ENCODE measurements at places on chromosomes 7 and 10.

DNA sequence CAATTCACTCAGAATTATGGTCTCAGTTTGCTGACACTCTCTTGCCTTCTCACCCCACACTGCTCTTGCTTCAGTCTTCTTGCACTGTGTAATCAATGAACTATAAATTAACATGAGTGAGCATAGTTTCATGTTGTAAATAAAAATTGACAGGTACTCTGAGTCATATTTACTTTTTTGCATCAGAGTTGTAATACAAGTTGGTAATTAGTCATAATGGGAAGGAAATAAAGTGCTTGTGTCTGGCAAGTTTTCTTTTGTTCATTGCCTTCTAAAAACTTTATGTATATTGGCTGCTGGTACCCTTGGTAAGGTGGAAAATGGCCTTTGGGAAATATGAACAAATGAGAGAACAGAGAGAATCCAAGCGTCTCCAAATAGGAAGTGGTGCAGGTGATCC, 169.3 kb upstream of the MAGI2 start:
- DNase-seq: no peak

DNA sequence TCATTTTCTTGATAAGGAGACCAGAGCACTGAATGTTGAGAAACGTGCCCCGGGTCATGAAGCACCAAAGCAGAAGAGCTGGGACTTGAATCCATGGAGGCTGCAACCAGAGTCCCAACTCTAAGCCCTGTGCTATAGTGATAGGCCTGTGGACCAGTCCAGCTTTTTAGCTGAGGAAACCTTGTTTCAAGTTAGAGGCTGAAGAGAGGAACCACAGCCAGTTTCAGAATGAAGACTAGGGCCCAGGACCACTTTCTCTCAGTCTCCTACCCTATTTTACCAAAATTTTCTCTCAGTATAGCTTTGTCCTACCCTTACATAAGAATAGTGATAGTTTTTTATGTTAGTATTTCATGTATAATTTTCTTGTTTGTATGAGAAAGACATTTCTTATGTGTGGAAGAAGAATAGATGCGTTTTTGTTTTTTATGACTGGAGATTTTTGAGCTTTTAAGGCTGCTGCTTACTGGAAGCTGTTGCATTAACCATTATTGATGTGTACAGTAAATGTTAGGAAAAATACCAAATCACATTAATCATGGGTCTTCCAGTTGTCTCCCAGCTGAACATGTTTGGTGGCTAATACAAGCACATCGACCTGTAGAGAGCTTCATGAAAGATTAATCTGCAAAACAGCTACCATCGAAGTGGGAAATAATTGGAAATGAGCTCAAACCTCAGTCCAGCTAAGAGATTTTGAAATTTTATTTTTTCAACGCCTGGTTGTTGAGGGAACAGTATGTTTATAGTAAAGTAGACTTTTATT, 45.0 kb upstream of the CSTF2T start:
- DNase-seq: no peak

DNA sequence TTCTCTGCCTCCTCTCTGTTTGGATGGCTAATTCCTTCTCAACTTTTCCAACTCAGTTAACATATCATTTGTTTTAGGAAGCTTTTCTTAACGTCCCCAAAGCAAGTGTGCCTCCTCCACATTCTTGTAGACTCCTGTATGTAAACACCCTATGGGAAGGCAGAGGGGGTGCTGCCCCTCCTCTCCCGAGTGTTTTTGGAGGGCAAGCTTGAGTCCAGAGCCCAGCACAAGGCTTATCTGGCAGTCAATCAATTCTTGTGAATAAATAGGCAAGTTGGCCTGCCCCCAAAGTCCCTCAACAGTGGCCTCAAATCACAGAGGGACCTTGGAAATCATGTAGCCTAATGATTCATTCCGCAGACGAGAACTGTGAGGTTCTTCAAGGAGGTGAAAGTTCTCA, 305.6 kb downstream of the RPS24 start:
- DNase-seq: no peak

GRCh38 chr10:22246680-22247391, 29.0 kb upstream of the EBLN1 start:
- no peak for DNase-seq

DNA sequence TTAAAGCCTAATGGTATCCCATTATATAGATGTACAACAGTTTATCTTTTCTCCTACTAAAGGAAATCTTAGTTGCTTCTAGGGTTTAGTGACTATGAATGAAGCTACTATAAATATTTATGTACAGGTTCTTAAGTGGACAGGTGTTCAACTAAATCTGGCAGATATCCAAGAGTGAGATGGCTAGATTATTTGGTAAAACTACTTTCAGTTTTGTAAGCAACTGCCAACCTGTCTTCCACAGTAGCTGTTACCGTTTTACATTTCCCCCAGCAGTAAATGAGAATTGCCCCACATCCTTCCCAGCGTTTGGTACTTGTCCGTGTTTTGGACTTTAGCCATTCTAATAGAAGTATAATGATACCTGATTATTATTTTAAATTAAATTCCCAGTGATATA, 144.9 kb upstream of the MAGI2 start:
- DNase-seq: no peak

- DNase-seq: no peak
These were observed 367.6 kb downstream of the SUGCT start for GRCh38 chr7:40502359-40502758.

GRCh38 chr7:155216475-155217272, 81.0 kb upstream of the INSIG1 start:
- no peak for DNase-seq

- DNase-seq: no peak
These were observed 237.2 kb downstream of the CSTF2T start for GRCh38 chr10:51462076-51462779.

- no peak for DNase-seq
These were observed 23.6 kb downstream of the SORBS1 start for GRCh38 chr10:95537542-95537927.

DNA sequence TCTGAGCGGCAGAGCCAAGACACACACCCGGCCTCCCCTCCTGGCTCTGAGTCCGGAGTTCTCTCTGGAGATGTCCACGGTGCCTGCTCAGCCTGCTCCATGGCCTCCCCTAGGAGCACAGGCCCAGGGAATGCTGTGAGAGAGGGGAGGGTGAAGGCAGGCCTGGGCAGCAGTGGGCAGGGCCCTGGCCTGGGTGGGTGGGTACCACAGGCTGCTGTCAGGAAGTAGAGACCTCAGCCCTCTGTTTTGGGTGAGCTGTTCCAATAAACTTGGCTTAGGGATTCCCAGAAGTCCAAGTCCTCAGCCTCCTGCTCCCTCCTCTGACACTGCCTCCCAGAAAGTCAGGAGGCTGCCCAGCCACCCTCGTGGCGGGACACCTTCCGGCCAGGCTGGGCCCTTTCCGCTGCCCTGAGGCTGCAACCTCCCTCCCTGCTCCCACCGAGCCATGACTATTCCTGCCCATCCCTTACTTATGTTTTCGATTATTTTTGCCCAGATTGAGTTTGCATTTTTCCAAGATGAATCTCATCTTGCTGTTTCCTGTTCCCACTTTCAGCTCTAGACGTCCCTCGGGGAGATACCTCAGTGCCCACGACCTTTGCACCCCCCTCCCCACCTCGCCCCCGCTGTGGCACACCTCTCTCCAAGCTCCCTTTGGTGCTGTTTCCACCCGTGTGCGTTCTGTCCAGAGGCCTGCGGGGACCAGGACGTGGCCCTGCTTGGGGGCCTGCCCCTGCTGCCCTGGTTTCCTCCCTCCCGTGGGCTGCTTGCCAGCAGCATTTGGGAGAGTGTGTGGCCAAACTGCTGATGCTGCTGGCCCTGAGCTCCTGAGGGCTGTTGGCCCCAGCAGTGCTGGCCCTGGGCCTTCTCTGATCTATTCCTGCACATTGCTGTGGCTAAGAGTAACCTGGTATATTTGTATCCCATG, 5.8 kb upstream of the POLM start:
- no peak for DNase-seq

GRCh38 chr7:82481499-82482097, 38.0 kb upstream of the CACNA2D1 start:
- no peak for DNase-seq

GRCh38 chr7:125085084-125085483, 155.5 kb upstream of the POT1 start:
- no peak for DNase-seq

- no peak for DNase-seq
These were observed at the start of gene HEPACAM2 for GRCh38 chr7:93226310-93226709. Gene HEPACAM2 (minus strand): TSS chr7:93226469.

GRCh38 chr10:78584681-78585080, 484.1 kb upstream of the ZMIZ1 start:
- no peak for DNase-seq

- DNase-seq: no peak
These were observed 245.8 kb upstream of the MEOX2 start for GRCh38 chr7:15932318-15932717.

GRCh38 chr7:38123494-38123893, 54.6 kb upstream of the STARD3NL start:
- DNase-seq: no peak

GRCh38 chr10:105139363-105139896, 498.3 kb downstream of the SORCS3 start:
- DNase-seq: no peak

GRCh38 chr7:148480479-148481146, 110.0 kb upstream of the C7orf33 start:
- no peak for DNase-seq

DNA sequence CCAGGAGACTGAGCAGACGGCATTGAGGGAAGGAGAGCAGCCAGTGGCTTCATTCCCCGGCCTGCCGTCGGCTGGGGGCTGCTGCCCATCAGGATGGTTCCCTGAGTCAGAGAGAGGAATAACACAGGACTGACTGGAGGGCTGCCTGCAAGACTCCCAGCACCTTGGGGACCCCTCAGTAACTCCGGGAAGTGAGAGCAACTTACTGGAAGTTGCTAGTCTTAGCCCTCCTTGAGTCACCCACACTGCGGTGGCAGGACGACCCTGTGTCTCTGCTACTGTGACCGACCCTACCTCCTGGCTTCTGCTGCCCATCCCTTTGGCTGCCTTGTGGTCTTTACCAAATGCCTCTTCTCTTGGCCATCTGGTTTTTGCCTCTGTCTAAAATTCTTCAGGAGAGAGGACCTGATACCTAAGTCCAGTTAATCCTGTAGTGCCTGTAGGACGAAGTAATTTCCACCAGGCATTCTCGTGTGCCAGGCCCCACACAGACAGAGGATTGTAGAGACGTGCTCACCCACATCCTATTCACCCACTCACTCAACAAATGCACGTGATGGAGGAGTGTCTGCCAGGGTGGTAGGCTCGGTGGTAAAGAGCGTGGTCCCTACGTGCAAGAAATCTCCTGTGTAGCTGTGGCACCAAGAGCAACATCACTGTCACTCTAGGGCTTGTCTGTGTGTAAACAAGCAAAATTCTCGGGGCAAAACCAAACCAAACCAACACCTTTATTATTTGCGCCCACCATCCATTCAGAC, 156.5 kb downstream of the PRKCQ start:
- no peak for DNase-seq

DNA sequence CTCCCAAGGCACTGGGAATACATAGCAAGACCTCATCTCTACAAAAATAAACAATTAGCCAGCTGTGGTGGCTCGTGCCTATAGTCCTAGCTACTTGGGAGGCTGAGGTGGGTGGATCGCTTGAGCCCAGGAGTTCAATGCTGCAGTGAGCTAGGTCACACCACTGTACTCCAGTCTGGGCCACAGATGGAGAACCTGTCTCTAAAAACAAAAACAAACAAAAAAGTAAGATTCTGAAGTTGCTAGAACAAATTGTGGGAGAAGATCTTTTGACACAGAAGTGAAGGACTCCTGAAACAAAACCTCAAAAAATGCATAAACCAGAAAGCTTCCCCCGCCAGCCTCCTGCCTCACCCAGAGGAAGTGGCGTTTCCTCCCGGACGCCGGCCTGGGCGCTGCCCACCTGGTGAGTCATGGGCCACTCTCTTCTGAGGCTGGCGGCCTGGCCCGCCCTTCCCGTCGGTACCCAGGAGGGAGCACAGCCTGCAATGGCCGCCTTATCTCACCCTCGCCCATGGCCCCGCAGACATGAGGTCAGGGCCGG, 25.4 kb upstream of the ELN start:
- DNase-seq: peak; percentile 14

All from CMK (cell line).